ENCODE measurements at places on chromosomes 11 and 22.

GRCh38 chr22:29840498-29840897 is 2.4 kb upstream of the ASCC2 start:
- no peak for DNase-seq

DNA sequence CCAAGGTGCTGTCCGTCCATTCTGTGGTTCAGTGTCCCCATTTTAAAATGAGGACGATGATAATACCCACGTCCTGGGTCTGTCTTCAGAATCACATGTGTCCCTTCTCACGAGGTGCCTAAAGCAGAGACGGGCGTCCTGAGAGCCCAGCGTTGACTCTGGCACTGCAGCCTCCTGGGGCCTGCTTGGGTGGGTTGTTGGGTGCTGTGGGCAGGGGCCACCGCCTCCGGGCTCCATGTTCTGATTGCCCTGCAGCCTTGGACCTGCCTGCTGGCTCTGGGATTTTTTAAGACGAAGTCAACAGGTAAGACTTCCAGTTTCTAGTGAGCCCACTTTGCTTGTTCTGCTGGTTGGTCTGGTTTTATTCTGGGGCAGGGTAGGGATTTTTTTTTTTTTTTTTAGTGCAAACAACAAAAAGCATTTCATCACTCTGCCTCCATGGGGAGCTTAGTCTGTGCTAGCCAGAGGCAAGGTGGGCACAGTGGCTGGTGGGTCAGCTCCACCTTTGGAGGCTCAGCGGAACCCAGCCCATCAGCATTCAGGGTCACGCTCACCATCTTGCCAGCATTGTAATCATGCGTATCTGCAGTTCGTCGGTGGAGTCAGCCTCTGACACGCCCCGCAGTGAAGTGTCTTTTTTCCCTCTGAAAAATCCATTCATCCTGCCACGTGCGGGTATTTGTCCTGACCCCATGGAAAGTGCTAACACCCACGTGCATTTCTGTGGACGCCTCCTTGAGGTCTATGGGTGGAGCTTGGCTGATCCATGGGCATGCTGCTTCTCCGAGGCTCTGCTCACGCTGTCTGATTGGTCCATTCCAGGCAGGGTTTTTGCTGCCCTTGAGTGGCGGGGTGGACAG is 28.3 kb downstream of the NADSYN1 start:
- DNase-seq, result no peak

GRCh38 chr22:29718949-29719898 is 579 bp upstream of the CABP7 start:
- DNase-seq, result no peak

- no peak for DNase-seq
Observed at GRCh38 chr22:42289671-42290541, 19.5 kb upstream of the TCF20 start.

- no peak for DNase-seq
Observed at GRCh38 chr11:35802221-35802620, 139.6 kb downstream of the TRIM44 start.

DNA sequence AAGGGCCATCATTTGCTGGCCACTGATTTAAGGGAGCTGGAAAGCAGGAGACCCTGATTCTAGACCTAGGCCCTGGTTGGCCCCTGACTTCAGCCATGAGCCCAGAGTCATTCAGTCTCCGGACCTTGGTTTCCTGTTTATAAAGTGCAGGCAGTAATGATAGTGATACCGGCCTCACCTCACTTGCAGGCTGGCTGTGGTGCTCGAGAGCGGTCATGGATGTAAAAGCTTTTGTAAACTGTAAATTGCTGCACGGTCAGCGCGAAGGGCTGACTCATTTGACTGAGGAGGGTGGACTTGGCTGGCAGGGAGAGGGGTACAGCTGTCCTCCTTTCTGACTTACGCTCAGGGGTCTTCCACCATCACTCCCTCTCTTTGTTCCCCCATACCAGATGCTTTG is 37.4 kb downstream of the FBLN1 start:
- DNase-seq, result no peak

DNA sequence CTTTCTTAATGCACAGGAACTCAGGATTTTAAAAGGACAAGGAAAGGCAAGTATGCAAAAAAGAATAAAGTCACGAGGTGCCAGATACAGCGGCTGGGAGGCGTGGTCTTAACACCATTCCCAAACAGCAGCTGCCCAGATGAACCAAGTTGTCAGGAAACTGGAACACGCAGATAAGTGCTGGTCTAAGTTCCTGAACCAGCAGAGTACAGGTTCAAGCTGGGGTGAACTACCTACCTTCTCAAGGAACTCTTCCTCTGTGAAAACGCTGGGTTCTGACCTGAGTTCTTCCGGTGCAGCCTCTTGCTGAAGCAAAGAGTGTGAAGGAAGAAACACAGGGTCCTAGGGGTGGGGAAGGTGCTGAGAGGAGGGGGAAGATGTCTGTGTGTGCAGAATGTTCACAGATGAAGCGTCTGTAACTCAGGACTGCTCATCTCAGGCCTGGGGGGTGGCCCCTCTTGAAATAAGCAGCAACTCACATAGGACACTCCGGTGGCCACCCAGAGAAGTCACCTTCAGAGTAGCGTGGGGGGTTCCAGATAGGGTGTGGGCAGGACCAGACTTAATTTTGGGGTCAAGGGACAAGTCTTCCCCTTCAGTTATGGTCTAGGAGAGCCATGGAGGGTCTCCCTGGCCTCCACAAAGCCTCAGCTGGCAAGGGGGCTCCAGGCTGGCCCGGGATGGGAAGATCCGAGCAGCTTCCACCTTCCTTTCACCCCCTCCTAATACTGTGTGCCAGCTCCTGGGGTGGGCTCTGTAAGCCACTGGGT is 3.2 kb downstream of the TPST2 start:
- no peak for DNase-seq

DNA sequence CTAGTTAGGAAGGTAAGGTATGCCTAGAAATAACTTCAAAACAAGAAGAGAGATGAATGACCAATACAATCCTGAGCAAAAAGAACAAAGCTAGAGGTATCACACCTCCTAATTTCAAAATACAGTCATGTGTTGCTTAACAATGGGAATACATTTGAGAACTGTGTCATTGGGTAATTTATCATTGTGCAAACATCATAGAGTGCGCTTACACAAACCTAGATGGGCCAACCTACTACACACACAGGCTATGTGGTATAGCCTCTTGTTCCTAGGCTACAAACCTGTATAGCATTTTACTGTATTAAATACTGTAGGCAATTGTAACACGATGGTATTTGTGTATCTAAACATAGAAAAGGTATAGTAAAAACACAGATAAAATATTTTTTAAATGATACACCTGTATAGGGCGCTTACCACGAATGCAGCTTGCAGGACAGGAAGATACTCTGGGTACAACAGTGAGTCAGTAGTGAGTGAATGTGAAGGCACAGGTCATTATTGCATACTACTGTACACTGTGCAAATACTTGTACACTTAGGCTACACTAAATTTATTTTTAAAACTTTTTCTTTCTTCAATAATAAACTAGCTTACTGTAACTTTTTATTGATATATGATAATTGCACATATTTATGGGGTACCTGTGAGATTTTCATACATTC is 48.2 kb downstream of the STK33 start:
- no peak for DNase-seq

- no peak for DNase-seq
Observed at GRCh38 chr11:96271777-96272176, 71.2 kb downstream of the MAML2 start.

GRCh38 chr11:17077240-17077519 is 287 bp downstream of the RPS13 start:
- no peak for DNase-seq

DNA sequence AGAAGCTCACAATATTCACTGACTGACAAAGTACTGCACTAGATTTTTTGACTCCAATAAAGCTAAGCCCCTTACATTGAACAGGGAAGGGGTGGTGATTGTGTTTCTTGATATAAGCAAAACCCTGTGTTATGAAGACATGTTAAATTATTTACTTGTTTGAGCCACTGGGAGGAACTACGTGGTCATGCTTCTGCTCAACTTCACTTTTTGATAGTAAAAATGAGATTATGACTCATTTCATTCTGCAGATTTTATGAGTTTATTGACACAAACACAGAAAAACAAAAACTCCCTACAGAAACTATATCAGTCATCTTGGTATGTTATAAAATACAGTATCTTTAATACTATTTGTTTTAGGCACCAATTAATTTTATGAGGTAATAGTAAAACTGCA is 124.7 kb downstream of the CADM1 start:
- no peak for DNase-seq

DNA sequence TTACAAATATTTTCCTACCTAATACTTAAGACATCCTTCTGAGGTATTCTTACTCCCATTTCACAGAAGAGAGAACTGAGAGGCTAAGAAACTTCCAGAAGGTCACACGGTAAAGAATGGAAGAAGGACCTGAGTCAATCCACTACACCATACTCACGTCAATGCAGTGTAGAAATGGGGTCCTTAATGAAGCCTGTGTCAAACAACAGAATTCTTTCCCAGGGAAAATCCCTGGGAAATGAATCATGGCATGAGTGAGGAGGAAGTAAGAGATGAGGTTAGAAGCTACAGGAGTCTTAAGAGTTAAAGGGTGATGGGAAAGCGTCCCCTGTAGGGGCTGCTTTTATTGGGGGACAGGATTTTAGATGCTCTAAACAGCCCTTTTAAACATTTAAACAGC is 147.9 kb downstream of the C11orf91 start:
- no peak for DNase-seq

DNA sequence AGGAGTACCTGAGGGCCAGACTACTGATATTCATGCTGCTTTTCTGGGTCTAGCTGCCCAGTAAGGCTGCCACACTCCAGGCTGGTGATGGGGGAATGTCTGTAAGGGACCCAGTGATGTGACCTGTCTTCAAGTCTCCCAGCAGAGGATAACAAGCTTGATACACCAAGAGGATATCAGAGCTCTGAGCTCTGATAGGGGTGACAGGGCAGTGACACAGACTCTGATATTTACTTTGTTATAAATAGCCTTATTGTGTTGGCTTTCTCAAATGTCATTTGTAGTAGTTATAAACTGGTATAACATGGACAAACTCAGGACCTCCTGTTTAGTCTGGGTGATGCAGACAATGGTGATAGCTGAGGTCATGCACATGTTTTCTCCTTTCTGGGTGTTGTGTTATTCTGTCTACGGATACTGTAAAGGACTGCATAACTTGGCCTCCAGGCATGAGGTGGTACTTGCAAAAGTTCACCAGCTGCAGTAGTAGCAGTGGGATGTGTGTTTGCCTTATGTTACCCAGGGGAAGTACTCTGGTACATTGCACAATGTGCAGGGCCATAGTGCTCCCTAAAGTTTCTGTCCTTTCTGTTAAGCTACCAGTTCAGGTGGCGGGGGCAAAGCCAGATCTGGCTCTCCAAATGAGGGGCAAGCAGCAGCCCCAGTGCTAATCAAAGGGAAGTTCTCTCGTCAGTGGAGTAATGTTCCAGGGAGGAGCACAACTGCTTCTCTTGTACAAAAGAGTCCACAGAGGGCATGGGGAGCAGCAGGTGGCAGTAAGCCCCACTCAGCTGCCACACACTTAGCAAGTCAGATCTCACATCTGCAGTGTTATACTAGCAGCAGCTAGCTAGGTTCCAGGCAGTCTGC is 812.2 kb downstream of the JRKL start:
- DNase-seq, result no peak

GRCh38 chr22:30267382-30268302 is 991 bp upstream of the OSM start:
- DNase-seq, result no peak

GRCh38 chr22:46602025-46602424 is 18.2 kb upstream of the GRAMD4 start:
- no peak for DNase-seq

- no peak for DNase-seq
Observed at GRCh38 chr22:20054034-20054427, 26.0 kb upstream of the DGCR8 start.

DNA sequence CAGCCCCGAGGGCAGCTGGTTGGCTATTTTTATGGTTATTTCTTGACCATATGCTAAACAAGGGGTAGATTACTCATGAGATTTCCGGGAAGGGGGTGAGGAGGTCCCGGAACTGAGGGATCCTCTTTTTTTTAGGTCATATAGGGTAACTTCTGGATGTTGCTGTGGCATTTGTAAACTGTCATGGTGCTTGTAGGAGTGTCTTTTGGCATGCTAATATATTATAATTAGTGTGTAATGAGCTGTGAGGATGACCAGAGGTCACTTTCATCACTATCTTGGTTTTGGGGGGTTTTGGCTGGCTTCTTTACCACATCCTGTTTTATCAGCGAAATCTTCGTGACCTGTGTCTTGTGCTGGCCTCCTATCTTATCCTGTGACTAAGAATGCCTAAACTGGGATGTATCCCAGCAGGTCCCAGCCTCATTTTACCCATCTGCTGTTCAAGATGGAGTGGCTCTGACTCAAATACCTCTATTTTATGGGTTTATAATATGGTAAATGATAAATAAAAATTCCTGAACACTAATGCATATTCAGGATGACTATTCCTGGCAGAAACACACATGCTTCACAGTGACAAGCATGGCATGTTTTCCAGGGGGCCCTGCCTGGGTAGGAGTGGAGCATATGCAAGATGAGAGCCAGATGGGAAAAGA is 11.2 kb downstream of the KREMEN1 start:
- no peak for DNase-seq

DNA sequence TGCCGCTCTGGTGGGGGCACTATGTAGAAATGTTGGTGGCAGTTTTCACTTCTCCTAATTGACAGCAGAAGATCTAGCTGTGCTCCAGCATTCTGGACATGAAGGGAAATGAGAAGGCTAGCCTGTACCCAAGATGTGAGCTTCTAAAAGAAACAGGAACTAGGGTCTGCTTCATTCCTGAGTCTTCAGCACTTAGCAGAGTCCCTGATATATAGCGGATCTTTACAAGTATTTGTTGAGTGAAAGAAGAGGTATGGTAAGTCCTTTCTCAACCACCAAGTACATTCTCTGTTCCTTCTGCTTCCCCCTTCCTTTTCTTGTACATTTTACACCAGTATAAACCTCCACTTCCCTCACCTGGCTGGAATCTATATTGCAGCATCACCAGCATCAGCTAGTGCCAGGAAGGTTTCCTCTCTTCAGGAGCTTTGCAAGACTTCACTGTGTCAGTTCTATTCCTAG is 408.3 kb upstream of the CADM1 start:
- DNase-seq, result no peak

Data from NT2/D1 (cell line).